SK-N-SH (cell line): ENCODE measurements at places on chromosomes 5 and 9.
A peak's percentile ranks its signal among the peaks of the same experiment; 100 is the strongest.

DNA sequence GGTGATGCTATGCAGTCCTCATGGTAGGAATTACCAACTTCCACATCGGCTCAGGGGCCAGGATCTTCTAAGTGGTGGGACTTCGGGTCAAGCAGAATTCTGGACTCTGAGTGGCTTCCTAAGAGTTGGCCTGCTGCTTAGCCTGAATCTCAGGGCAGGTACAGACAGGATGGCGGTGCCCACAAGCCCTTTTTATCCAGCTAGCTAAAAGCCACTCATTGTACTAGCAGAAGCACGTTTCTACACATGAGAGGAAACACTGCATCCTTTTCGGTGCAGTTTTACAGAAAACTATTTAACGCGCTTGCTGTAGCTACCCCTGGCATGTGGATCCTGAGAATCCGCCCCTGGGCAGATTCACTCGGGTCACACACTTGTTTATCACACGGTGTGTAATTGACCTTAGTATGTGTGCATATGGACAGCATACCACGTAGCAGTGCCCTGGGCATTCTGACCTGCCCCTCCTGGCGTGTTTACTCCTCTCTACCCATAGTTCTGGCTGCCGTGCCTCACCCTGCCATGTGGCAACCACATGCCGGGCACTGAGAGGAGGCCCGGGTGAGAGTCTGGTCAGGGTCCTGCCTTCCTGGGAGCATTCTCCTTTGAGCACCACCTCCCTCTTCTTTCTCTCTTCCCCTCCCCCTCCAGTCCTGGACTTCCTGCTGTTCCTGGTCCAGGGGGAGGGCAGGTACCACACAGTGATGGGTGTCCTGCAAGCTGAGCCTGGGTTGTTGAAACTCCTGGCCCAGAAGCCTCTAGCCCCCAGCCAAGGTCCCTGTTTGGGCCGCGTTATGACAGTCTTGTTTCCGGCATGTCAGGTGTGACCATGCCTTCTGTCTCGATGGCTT is 65.9 kb downstream of the DAB2IP start:
- H3K27ac ChIP-seq: no peak overlapping the region
- H3K36me3 ChIP-seq: no peaks in the 10 kb centered on the region; the same call in 1 of the 2 replicates
- DNase-seq: peak; percentile 81
- no peaks in the 10 kb centered on the region for H3K4me1 ChIP-seq
- H3K27me3 ChIP-seq: no peaks in the 10 kb centered on the region
- no peak overlapping the region for H3K4me3 ChIP-seq

GRCh38 chr5:124252191-124252638 is 494.2 kb downstream of the ZNF608 start:
- peak; percentile 31 for DNase-seq
- H3K27ac ChIP-seq: no peak overlapping the region
- H3K36me3 ChIP-seq: no peaks in the 10 kb centered on the region
- H3K4me3 ChIP-seq: no peak overlapping the region; the same call in 1 of the 2 replicates
- no peaks in the 10 kb centered on the region for H3K27me3 ChIP-seq
- H3K4me1 ChIP-seq: peaks cover 27% of the 10 kb centered on the region

DNA sequence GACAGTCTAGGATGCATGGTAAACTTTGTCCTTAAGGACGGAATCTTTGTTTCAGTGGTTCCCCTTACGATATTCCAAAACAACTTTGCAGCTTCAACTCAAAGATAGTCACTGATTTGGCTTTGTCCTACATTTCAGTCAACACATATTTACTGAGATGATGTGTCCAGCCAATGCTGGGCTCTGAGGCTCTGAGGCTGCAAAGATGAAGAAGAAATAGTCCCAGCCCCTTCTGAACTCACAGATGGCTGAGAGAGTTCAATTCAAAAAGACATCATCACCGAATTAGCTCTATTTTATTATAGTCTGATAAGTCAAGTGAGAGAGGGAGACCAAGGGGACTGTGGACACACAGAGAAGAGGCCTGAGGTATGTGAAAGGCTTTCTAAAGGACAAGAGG is 544.0 kb downstream of the ACTL7B start:
- H3K36me3 ChIP-seq: no peaks in the 10 kb centered on the region
- no peak overlapping the region for H3K4me3 ChIP-seq
- peaks cover 14% of the 10 kb centered on the region; the same call in 1 of the 2 replicates for H3K27me3 ChIP-seq
- H3K4me1 ChIP-seq: no peaks in the 10 kb centered on the region

- no peak for DNase-seq
- H3K36me3 ChIP-seq: peaks cover 45% of the 10 kb centered on the region
- H3K27me3 ChIP-seq: no peaks in the 10 kb centered on the region
- H3K4me1 ChIP-seq: no peaks in the 10 kb centered on the region
- no peak overlapping the region for H3K27ac ChIP-seq
These were observed 16.4 kb downstream of the MFAP3 start for GRCh38 chr5:154055201-154055600.

DNA sequence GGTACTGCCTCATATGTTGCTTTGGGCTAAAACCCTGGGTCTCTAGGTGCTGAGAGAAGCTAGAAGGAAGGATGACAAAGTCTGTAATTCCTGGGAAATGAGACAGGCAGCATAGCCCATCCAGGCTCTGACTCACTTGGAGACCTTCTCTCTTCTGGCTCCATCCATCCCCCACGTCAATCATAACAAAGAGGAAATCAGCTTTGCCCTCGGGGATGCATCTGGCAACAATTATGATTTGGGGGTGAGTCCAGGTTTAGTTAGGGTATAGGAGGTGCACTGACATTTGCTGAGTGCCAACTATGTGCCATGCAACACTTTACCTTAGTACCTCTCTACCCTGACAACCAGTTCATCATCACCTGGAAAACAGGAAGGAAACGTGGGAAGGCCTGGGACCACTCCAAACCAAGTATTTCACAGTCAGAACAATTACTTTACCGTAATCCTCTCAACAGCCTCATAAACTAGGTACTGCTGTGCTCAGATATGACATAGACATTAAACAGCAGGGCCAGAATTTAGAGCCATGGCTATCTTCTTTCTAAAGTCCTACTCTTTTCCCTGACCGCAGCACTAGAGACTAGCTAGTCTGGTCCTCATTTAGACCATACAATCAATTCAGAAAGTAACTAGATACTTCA is 39.1 kb upstream of the GZMA start:
- no peak overlapping the region for H3K4me3 ChIP-seq
- peak overlapping the region; percentile 39; the same call in 1 of the 2 replicates for H3K27ac ChIP-seq
- H3K36me3 ChIP-seq: no peaks in the 10 kb centered on the region
- no peaks in the 10 kb centered on the region for H3K4me1 ChIP-seq
- H3K27me3 ChIP-seq: no peaks in the 10 kb centered on the region

GRCh38 chr5:150780187-150780692 is 1.7 kb downstream of the SMIM3 start:
- no peak for DNase-seq
- H3K36me3 ChIP-seq: no peaks in the 10 kb centered on the region
- peak overlapping the region; percentile 85 for H3K27ac ChIP-seq
- no peaks in the 10 kb centered on the region for H3K27me3 ChIP-seq
- peaks cover 57% of the 10 kb centered on the region for H3K4me1 ChIP-seq
- peak overlapping the region; percentile 85 for H3K4me3 ChIP-seq

DNA sequence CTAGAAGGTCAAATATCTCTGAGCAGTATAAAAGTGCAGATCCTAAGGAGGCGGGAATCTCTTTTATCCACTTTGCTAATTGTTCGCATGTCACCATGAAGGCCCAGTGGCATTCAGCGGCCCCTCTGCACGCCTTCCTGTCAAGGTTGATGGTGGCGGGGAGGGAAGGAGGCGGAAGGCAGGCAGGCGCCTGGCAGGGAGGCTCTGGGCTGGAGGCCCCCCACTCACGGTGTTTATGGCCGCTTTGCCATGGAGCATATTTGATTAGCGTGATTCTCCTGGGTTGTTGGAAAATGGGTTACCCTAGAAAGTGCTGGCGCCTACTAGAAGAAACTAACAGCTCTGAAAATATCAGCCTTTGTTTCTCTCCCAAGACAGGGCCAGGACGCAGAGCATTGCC is 209.6 kb downstream of the FSTL4 start:
- no peak overlapping the region for H3K27ac ChIP-seq
- DNase-seq: no peak
- no peak overlapping the region for H3K4me3 ChIP-seq
- H3K4me1 ChIP-seq: no peaks in the 10 kb centered on the region
- no peaks in the 10 kb centered on the region for H3K27me3 ChIP-seq

DNA sequence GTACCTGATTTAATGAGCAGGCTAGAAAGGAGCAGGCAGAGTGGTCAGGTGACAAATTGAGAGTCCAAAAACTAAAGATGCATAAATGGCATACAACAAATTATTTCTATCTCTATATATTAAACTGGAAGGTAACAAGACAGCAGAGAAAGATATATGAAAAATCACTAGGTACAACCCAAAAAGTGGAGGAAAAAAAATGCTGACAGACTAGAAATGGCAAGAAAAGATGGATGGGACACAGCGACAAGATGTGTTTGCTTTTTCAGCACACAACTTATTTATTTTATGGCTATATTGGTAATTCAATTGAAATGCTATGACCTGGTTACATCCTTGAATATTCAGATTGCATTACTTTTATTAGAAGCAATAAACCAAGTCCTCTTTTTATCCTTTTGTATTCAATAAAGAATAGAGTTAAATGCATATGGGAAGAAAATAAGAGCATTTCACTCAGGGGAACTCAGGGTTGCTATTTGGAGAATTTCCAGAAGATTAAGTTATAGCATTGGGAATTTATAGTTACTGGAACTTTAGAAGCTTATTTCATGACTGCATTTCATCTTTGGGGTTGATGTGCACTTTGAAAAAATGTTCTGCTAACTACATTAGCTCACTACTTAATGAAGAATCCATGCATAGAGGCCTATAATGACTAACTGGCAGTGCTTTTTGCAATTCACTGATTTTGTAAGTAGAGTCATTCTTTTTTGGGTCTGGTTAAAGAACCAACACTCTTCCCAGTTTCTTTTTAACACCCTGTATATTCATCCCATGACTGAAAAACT is 566.6 kb upstream of the TUSC1 start:
- no peak overlapping the region for H3K4me3 ChIP-seq
- peak overlapping the region; percentile 92 for H3K27ac ChIP-seq

DNA sequence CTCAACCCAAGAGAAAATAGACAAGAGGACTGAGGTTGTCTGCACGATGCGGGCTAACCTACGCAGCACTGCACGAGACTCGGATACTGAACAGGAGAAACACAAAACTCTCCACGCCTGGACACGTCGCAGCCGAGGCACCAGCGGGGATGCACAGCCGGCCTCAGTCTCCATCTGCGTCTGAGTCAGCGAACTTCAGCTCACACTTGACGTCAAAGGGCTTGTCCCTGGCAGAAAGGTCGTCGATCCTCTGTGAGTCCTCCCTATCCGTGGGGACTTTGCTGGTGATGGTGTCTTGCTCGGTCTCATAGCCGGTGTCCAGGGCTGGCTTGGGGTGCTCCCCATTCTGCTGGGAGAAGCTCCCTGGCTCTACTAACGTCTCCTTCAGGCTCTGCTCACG is 60.2 kb downstream of the SECISBP2 start:
- no peaks in the 10 kb centered on the region for H3K27me3 ChIP-seq
- no peak for DNase-seq
- H3K4me3 ChIP-seq: no peak overlapping the region
- H3K36me3 ChIP-seq: no peaks in the 10 kb centered on the region; the same call in none of the 2 replicates
- no peak overlapping the region for H3K27ac ChIP-seq

- no peaks in the 10 kb centered on the region for H3K36me3 ChIP-seq
- H3K4me3 ChIP-seq: no peak overlapping the region
- peaks cover 21% of the 10 kb centered on the region; the same call in 1 of the 2 replicates for H3K27me3 ChIP-seq
- H3K4me1 ChIP-seq: no peaks in the 10 kb centered on the region
- no peak overlapping the region for H3K27ac ChIP-seq
- DNase-seq: no peak
These were observed 100.4 kb downstream of the OSTF1 start for GRCh38 chr9:75188756-75189155.

GRCh38 chr5:160692271-160692670 is 159.7 kb downstream of the ATP10B start:
- no peak for DNase-seq
- H3K4me3 ChIP-seq: no peak overlapping the region
- no peak overlapping the region for H3K27ac ChIP-seq
- no peaks in the 10 kb centered on the region for H3K27me3 ChIP-seq
- H3K4me1 ChIP-seq: no peaks in the 10 kb centered on the region

DNA sequence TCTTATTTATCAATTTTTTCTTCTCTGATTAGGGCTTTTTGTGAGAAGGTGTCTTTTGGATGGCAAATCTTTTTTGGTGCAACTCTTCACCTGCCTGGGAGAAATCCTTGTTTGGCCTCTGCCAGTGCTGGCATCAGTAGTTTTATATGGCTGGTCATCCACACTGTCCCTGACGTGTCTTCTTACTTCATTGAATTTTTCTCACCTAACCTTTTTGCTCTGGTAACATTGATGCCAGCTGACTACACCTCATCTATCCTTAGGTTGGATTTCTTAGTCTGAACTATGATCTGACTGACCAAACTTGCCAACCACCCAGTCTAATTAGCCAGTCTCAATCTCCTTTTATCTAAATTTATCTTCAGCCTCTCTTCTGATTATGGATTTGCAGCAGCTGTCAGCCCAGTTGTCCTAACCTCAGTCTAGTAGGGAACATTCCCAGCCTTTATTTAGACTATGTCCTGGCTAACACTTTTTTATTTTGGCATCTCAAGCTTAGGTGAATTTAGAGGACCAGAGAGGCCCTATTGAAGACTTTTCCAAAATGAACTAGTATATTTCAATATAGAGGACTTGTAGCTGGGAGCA is 10.6 kb upstream of the TMEM38B start:
- no peaks in the 10 kb centered on the region for H3K27me3 ChIP-seq
- no peak for DNase-seq
- no peaks in the 10 kb centered on the region for H3K4me1 ChIP-seq
- H3K27ac ChIP-seq: no peak overlapping the region
- no peak overlapping the region for H3K4me3 ChIP-seq

- H3K4me3 ChIP-seq: no peak overlapping the region
- no peaks in the 10 kb centered on the region for H3K4me1 ChIP-seq
- H3K27ac ChIP-seq: no peak overlapping the region
- no peak for DNase-seq
- H3K27me3 ChIP-seq: no peaks in the 10 kb centered on the region
These were observed 21.0 kb downstream of the LSM11 start for GRCh38 chr5:157764531-157764930.

- no peak overlapping the region for H3K4me3 ChIP-seq
- H3K27me3 ChIP-seq: no peaks in the 10 kb centered on the region
- no peak overlapping the region for H3K27ac ChIP-seq
- peak; percentile 49 for DNase-seq
These were observed 49.6 kb downstream of the EPB41L4B start for GRCh38 chr9:109270971-109271925.

- no peak overlapping the region for H3K4me3 ChIP-seq
- no peak for DNase-seq
- H3K4me1 ChIP-seq: no peaks in the 10 kb centered on the region
- no peaks in the 10 kb centered on the region for H3K27me3 ChIP-seq
- H3K36me3 ChIP-seq: no peaks in the 10 kb centered on the region
These were observed 317.0 kb upstream of the RPS23 start for GRCh38 chr5:82595113-82595512.

GRCh38 chr9:77582525-77582924 is 65.6 kb downstream of the GNA14 start:
- H3K36me3 ChIP-seq: no peaks in the 10 kb centered on the region
- no peaks in the 10 kb centered on the region for H3K4me1 ChIP-seq
- H3K4me3 ChIP-seq: no peak overlapping the region
- H3K27me3 ChIP-seq: no peaks in the 10 kb centered on the region
- H3K27ac ChIP-seq: no peak overlapping the region
- no peak for DNase-seq
